Effector memory CD8-positive, alpha-beta T cell (primary cell): ENCODE measurements at places on chromosomes 12 and 14.
A peak's percentile ranks its signal among the peaks of the same experiment; 100 is the strongest.

GRCh38 chr14:60925286-60925685, 55.6 kb downstream of the TRMT5 start:
- no peak overlapping the region for H3K4me3 ChIP-seq
- no peak overlapping the region for H3K27ac ChIP-seq
- peaks cover 3% of the 10 kb centered on the region for H3K4me1 ChIP-seq
- peaks cover 2% of the 10 kb centered on the region for H3K36me3 ChIP-seq

DNA sequence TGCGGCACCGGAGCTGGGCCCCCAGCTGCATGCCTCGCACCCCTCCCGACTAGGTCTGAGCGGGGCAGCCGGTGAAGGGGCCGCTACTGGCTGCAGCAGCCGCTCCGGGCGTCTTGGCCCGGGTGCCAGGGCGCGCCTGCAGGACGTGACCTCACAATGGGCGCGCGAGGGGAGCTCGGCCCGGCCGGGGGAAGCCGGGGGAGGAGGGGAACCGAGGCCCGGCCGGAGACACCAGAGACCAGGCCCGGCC, 353 bp downstream of the BAG5 start:
- H3K27me3 ChIP-seq: no peaks in the 10 kb centered on the region
- peaks cover 51% of the 10 kb centered on the region for H3K36me3 ChIP-seq
- peaks cover 38% of the 10 kb centered on the region for H3K4me1 ChIP-seq
- peak overlapping the region; percentile 98 for H3K4me3 ChIP-seq

- no peak overlapping the region for H3K27ac ChIP-seq
- no peak for DNase-seq
- H3K36me3 ChIP-seq: no peaks in the 10 kb centered on the region
- no peaks in the 10 kb centered on the region for H3K4me1 ChIP-seq
- H3K27me3 ChIP-seq: no peaks in the 10 kb centered on the region
These were observed 58.9 kb upstream of the KITLG start for GRCh38 chr12:88638966-88639760.

DNA sequence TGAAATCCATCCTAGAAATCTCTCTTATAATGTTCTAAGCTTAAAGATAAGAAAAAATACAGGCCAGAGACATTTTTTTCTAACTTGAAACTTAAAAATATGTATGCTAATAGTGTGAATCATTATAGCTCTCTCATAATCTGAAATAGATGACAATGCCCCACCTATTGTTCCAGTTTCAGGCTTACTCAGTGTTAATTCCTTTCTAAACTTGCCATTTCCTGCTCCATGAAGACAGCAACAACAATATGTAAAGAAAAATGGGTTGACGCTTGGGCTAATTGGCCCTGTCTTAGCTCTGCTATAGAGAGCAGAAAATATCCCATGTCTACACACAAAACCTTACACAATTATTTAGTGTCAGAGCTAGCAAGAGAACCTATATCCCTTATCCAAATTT, 37.1 kb downstream of the LMO3 start:
- H3K36me3 ChIP-seq: no peaks in the 10 kb centered on the region
- no peak overlapping the region for H3K4me3 ChIP-seq
- H3K4me1 ChIP-seq: no peaks in the 10 kb centered on the region
- DNase-seq: no peak
- no peak overlapping the region for H3K27ac ChIP-seq

DNA sequence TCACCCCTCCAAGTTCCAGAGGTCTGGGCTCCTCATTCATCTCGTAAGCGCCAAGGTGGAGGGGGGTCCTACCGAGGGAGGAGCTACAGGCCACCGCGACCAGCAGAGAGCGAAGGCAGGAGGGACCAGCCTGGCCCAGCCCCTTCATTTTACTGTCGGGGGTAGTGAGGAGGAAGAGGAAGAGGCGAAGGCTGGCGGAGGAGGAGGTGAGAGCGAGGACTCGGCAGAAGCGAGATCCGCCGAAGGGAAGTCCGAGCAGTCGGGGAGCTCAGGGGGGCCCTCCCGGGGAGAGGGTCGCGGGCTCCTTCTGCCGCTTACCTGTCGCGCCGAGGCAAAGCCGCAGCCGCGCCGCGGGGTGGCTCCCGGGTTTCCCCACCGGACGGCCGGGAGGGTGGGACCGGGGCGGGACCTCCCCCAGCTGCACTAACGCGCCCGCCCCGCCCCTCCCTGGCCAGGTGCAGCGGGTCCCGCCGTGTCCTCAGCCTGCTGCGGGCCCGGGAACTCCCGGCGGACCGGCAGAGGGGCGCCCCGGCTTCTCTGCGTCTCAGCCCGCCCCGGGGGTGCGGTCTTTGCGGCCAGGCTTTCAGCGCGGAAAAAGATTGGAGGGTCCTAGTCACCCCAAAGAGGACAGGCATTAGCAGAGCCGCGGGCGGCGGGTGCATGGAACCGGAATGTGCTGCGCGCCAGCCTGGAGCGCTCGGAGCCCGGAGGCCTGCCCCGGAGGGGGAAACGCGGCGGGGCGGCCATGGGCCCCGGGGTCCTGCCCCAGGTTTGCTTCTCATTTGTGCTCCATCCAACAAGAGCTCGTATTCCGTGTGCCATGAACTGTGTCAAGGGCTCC, at the start of gene GALNT6:
Gene GALNT6 (minus strand): TSS at position 124 of the 841 bp plus-strand sequence. CDS start 11,625 bp downstream, outside the sequence.
- H3K36me3 ChIP-seq: peaks cover 3% of the 10 kb centered on the region
- peak within 1 kb of the TSS; percentile 95 for H3K4me3 ChIP-seq
- DNase-seq: peak; percentile 66
- peak within 1 kb of the TSS; percentile 93 for H3K27ac ChIP-seq
- H3K4me1 ChIP-seq: peaks cover 68% of the 10 kb centered on the region
- no peaks in the 10 kb centered on the region for H3K27me3 ChIP-seq

DNA sequence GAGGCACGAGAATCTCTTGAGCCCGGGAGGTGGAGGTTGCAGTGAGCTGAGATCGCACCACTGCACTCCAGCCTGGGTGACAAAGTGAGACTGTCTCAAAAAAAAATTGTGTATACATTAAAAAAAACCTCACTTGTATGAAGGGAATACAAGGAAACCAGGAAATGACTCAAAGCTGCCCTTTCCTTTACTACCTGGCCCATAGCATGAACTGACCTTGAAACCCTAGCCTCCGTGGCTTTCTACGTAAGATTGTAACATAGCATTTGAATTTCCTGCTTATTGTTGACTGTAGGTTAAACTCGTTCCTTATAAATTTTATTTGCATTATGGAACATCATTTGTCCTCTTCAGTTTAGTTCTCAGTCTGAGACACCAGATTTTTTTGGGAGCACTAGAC, 9.1 kb upstream of the DDX47 start:
- peak overlapping the region; percentile 99 for H3K27ac ChIP-seq
- H3K4me1 ChIP-seq: peaks cover 17% of the 10 kb centered on the region
- no peak for DNase-seq
- H3K27me3 ChIP-seq: no peaks in the 10 kb centered on the region
- peaks cover 2% of the 10 kb centered on the region for H3K36me3 ChIP-seq

DNA sequence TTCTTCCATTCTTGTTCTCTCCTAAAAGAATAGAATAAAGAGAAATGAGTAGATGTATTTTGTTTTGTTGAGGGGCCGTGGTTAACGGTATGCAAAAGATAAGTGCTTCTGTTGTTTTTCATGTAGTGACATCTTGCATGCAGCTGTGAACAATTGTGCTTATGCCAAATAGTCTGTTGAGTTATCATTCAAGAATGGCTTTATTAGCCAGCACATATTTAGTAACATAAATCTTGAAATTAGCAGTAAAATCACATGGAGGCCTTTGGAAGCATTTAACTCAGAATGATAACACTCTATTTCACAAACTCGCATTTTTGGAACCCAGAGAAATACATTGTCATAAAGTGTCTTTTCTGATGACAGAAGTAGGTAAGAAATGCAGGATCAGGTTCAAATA, 1772.0 kb upstream of the FLRT2 start:
- H3K36me3 ChIP-seq: no peaks in the 10 kb centered on the region
- no peaks in the 10 kb centered on the region for H3K27me3 ChIP-seq
- H3K27ac ChIP-seq: no peak overlapping the region
- H3K4me3 ChIP-seq: no peak overlapping the region
- no peaks in the 10 kb centered on the region for H3K4me1 ChIP-seq
- DNase-seq: no peak

- no peak overlapping the region for H3K27ac ChIP-seq
- H3K4me3 ChIP-seq: no peak overlapping the region
- H3K4me1 ChIP-seq: no peaks in the 10 kb centered on the region
- peaks cover 13% of the 10 kb centered on the region for H3K27me3 ChIP-seq
These were observed 23.8 kb downstream of the CD163 start for GRCh38 chr12:7479771-7480170.

- H3K27me3 ChIP-seq: no peaks in the 10 kb centered on the region
- DNase-seq: no peak
- no peak overlapping the region for H3K4me3 ChIP-seq
- H3K4me1 ChIP-seq: no peaks in the 10 kb centered on the region
- H3K36me3 ChIP-seq: no peaks in the 10 kb centered on the region
These were observed 86.2 kb upstream of the PPM1H start for GRCh38 chr12:63021116-63021515.

DNA sequence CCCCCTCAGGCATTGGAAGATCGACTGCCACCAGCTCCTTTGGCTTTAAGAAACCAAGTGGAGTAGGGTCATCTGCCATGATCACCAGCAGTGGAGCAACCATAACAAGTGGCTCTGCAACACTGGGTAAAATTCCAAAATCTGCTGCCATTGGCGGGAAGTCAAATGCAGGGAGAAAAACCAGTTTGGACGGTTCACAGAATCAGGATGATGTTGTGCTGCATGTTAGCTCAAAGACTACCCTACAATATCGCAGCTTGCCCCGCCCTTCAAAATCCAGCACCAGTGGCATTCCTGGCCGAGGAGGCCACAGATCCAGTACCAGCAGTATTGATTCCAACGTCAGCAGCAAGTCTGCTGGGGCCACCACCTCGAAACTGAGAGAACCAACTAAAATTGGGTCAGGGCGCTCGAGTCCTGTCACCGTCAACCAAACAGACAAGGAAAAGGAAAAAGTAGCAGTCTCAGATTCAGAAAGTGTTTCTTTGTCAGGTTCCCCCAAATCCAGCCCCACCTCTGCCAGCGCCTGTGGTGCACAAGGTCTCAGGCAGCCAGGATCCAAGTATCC, 288.7 kb downstream of the NAV3 start:
- H3K27ac ChIP-seq: no peak overlapping the region
- no peaks in the 10 kb centered on the region for H3K4me1 ChIP-seq
- H3K4me3 ChIP-seq: no peak overlapping the region
- DNase-seq: no peak

- H3K27me3 ChIP-seq: no peaks in the 10 kb centered on the region
- H3K36me3 ChIP-seq: peaks cover 11% of the 10 kb centered on the region
- H3K4me3 ChIP-seq: peak overlapping the region; percentile 86
- no peak overlapping the region for H3K27ac ChIP-seq
- DNase-seq: no peak
- H3K4me1 ChIP-seq: peaks cover 14% of the 10 kb centered on the region
These were observed 39.6 kb downstream of the ACACB start for GRCh38 chr12:109156036-109156435.

DNA sequence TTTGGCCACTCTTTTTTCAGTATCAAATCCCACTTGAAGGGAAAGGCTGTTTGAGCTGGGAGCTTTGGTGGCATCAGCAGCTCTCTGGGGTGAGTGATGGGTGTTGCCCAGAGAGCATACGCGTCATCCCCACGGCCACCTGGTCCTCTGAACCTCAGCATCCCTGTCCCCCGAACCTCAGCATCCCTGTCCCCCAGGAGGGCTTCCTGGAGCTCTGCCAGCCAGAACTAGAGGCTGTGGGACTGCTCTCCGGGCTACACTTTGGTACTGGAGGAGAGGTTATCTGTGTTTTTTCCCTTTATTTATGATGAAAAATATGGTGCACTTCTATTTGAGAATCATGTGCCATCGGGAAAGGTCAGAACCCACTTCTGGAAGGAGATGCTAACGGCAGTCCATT, 131.5 kb upstream of the RTL1 start:
- peaks cover 4% of the 10 kb centered on the region for H3K36me3 ChIP-seq
- H3K27ac ChIP-seq: no peak overlapping the region
- H3K4me3 ChIP-seq: no peak overlapping the region
- DNase-seq: no peak
- no peaks in the 10 kb centered on the region for H3K4me1 ChIP-seq
- peaks cover 14% of the 10 kb centered on the region for H3K27me3 ChIP-seq

DNA sequence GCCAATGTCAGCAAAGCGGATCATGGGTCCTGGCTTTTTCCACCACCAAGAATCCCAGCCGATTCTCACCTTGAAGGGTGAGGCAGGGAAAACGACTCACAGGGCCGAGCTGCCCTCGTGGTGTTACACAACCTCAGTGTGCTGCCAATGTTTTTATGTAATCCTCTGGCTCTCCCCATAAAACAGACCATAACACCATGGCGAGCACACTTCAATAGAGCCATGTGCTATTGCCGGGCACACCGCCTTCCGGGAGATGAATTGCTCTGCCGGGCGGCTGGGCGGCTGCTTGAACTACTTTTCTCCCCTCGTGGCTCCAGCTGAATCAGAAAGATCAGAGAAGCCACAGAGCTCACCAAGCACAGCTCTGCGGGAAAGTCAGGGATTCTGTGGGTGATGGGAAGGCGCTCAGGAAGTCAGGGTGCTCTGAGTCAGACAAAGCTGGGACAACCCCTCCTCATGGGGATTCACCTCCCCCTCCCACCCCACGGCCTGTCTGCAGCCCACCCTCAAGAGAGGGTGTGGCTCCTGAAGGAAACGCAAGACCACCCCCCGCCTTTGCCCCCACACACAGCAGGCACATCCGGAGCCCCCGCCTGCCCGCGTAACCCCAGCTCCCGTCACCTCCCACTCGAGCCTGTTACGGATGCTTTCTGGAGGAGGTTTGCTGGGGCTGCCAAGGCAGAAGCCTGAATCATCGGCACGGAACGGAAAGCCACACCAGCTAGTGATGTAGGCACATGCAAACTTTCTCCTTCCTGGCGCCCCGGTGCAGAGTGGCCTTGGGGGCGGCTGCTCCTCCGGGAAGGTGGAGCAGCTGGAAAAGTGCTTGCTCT, 1.8 kb downstream of the GALNT9 start:
- H3K4me3 ChIP-seq: no peak overlapping the region
- H3K36me3 ChIP-seq: no peaks in the 10 kb centered on the region
- no peak for DNase-seq
- H3K27ac ChIP-seq: no peak overlapping the region
- H3K27me3 ChIP-seq: peaks cover 78% of the 10 kb centered on the region

DNA sequence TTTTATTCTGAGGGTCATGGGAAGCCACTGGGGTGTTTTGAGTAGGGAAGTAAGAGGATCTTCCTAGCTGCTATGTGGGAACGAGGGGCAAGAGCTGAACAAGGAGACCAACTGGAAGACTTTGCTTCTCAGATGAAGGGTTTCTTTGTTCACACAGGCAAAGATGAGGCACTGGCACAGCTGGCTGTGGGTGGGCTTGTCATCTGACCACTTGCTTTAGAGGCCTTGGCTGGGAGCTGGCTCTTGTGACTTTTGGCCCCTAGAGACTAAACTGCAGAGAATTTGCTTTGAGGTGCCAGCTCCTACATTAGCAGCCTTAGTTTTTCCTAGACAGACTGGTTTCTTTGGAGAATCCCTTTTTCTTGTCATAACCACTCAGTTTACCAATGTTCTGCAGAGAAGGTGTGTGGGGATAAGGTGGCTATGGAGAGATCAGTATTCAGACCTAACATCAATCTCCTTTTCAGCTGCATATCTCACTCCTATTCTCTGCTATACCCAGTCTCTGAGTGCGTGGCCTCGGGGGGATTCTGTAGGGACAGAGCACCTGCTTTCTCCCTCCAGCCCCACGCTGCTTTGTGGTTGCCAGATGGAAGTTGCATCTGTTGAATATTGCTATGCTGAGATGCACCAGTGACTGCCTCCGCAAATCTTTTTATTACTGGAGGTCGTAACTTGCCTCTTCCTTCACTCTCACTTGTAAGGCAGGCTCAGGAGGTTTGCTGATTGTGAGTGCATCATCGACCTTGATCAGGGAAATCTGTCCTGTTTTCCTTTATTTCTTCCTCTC, 12.7 kb downstream of the PPP2R5C start:
- H3K4me3 ChIP-seq: no peak overlapping the region
- H3K27ac ChIP-seq: peak overlapping the region; percentile 85
- peaks cover 68% of the 10 kb centered on the region for H3K4me1 ChIP-seq
- no peaks in the 10 kb centered on the region for H3K27me3 ChIP-seq
- DNase-seq: no peak
- peaks cover 19% of the 10 kb centered on the region for H3K36me3 ChIP-seq
